ENCODE measurements at places on chromosomes 6 and 20.
A peak's percentile ranks its signal among the peaks of the same experiment; 100 is the strongest.

DNA sequence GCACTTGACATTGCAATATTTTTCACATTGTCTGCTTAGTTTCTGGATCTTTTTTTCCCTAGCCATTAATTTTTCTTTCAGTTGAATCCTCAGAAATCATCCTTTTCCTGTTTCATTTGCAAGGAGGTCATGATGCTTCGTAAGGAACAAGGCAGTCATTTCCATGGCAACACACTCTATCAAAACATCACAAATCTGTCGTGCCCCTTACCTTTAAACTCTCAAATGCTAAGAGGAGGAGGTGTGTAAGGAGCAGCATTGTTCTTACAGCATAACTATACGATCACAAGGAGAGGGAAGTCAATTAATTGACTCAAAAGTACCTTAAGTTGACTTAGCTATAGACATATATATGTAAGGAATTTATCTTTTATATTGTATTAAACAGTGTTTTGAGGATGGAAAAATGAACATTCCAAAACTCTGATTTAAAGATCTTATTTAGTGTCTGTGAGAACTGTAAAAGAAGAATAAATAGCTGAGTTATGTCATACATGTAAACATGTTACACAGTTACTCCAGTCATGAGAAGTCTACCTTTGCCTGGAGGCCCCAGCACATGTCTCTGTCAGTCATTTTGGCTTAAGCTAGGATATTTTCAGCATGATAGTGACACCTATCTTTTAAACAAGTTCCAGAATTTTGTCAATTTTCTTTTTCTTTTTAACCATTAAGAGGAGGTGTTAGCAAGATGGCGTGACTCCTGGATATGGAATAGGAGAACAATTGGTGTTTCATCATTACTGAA lies 41.6 kb downstream of the CDKAL1 start:
- DNase-seq: no peak

DNA sequence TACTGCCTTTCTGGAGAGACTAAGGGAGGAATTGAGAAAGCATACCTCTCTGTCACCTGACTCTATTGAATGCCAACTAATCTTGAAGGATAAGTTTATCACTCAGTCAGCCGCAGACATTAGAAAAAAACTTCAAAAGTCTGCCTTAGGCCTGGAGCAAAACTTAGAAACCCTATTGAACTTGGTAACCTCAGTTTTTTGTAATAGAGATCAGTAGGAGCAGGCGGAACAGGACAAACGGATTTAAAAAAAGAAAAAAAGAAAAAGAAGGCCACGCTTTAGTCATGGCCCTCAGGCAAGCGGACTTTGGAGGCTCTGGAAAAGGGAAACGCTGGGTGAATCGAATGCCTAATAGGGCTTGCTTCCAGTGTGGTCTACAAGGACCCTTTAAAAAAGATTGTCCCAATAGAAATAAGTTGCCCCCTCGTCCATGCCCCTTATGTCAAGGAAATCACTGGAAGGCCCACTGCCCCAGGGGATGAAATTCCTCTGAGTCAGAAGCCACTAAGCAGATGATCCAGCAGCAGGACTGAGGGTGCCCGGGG lies 43.1 kb upstream of the RNF182 start:
- no peak for DNase-seq

DNA sequence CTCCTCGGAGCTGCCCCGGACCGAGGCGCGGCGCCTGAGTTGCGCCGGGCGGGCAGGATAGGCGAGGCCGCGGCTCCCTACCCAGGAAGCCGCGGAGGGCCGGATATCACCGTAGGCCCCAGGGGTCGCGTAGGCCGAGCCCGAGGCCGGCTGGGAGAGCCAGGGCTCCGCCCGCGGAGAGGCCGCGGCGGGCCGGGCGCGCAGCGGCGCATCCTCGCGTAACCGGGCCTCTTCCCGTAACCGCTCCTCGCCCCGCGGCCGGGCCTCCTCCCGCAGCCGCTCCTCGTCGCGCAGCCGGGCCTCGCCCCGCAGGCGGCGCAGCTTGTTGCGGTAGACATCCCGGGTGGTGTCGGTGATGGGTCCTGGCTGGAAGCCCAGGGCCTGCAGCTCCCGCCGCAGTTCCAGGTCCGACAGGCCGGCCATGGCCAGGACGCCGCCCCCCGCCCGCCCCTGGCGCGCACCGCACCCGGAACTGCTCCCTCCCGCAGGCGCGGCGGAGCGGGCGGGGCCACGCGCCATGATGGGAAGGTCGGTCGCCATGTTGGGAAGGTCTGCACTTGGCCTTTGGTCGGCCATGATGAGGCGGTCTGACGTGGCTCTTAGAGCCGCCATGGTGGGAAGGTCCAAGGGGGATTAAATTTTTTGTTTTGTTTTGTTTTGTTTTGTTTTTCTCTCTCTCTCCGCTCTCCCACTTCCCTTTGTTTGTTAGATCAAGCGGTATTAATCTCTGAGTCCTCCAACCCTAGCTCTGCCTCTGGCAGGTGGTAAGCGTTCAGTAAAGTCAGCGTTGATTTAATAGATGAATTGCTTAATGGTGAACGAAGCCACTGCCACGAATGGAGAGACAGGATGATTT lies at the start of gene LEMD2:
LEMD2 (minus strand) TSS at position 437 of the 856 bp plus-strand sequence; CDS start at position 423, 14 bp downstream.
- peak; percentile 77 for DNase-seq

DNA sequence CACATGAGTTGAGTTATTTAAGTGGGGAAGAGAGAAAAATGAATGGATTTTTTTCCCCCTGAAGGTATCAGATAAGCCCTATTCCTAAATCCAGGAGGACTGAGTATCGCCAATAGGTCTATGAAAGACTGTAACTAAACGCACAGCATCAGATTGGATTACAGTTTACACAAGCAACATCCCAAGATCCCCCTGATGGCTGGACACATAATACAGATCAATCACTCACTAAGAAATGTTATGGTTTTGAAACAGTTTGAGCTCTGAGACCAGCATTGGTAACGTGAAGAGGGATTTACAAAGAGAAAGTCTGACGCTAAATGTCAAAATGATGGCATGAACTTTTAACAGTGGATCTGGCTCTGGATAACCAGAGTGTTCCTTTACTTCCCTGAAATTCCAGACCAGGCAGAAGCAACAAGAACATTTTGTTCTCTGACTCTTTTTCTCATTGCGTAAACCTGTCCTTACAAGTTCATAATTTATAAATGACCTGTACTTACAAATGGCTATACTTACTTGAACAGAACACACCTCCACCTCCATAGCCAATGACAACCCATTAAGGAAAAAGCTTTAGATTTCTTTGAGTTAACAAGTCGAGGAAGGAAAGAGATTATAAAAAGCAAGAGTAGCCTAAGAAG lies 131.8 kb upstream of the BEND3 start:
- DNase-seq: no peak

GRCh38 chr6:152669895-152670294 lies 27.8 kb upstream of the MYCT1 start:
- DNase-seq: peak; percentile 36
